ENCODE measurements at places on chromosomes 6 and 20.

DNA sequence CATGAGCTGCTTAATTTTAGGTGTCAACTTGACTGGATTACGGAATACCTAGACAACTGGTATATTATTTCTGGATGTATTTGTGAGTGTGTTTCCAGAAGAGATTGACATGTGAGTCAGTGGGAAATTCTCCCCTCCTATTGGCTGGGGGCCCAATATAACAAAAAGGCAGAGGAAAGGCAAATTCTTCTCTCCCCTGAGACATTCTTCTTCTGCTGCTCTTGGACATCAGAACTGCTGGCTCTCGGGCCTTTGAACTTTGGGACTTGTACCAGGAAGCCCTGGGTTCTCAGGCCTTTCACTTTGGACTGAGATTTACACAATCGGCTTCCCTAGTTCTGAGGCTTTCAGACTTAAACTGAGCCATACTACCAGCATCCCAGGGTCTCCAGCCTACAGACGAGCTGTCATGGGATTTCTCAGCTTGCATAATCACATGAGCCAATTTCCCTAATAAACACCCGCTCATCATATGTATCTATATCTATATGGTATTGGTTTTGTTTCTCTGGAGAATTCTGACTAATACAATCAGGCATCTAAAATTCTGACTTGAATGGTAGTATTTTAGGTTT is 7.6 kb upstream of the BTN3A3 start:
- DNase-seq = peak; percentile 44

GRCh38 chr6:146560607-146561006 is 17.0 kb downstream of the RAB32 start:
- no peak for DNase-seq

DNA sequence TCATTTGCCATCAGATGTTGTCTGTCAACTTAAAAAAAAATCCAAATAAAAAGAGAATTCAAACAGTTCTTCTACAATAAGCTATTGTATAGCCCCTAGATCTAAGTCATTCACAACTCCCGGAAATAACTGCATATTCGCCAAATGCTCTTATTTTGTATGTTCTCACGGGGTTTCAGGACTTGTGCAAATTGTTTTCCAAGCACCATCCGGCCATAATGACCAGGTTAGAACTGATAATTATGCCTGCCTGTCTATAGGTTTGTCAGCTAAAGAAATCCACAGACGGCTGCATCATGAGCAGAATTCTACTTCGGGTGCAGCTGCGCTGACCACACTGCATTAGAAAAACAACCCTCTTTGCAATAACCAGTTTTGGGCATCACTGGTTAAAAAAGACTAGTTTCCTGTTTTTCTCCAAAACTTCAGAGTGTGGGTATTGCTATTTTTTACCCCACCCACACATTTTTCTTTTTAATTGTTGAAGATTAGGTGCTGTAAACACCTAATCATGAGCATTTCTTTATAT is 87.7 kb downstream of the HIVEP2 start:
- no peak for DNase-seq

- DNase-seq = peak; percentile 56
Measured at GRCh38 chr6:90106449-90106848, 190.2 kb downstream of the BACH2 start.

DNA sequence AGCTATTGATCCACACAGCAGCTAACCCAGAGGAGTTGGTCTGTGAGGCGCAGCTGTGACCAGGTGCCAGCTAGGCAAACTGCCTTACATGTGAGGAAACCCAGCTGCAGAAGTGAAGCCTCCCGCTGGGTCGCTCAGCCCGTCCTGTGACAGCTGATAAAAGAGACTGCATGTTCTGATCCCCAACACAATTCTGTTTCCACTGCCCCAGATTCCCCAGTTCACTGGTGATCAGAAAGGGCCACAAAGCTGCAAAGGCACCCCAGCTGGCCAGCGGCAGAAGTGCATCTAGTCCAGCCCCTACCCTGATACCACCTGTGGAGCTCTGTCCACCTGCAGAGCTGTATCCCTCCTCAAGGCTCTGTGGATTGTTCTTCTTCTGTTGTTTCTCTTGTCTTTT is 64.5 kb downstream of the CTNNBL1 start:
- DNase-seq = no peak

DNA sequence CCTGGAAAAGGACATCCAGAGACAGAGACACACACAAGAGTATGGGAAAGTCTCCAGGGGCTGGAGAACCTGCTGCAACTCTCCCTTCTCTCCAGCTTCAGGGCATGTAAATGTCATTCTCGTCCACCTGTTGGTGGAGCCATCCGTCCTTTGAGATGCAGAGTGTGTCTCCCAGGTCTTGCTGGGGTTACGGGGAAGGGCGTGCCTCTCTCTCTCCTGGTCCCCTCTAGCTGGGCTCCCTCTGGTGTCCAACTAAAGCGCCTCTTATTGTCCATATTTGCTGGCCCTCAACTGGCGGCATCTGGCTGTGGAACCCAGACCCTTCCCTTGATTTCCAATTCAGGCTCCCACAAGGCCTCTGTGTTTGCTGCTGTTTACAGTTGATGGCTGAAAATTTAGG is 244.1 kb downstream of the BMP7 start:
- DNase-seq = no peak

GRCh38 chr6:53934023-53934422 is 139.2 kb downstream of the LRRC1 start:
- no peak for DNase-seq

- no peak for DNase-seq
Measured at GRCh38 chr20:20637998-20638725, 74.3 kb downstream of the RALGAPA2 start.

GRCh38 chr20:60092729-60093128 is 134.5 kb downstream of the CDH26 start:
- no peak for DNase-seq

Data from suppressor macrophage treated with lipopolysaccharide for 4 hours (primary cell).